ENCODE measurements at places on chromosomes 13 and 19. TPM values are rescaled to one million over a fixed set of nuclear protein-coding genes. Genes with fewer than 3 reads are reported as not detected.

Gene SLITRK1
- total RNA-seq = not detected

Gene MBD3L2
- total RNA-seq = not detected

- DNase-seq = no peak
These were observed 12.2 kb downstream of the ABCC4 start for GRCh38 chr13:95289020-95289444.

DNA sequence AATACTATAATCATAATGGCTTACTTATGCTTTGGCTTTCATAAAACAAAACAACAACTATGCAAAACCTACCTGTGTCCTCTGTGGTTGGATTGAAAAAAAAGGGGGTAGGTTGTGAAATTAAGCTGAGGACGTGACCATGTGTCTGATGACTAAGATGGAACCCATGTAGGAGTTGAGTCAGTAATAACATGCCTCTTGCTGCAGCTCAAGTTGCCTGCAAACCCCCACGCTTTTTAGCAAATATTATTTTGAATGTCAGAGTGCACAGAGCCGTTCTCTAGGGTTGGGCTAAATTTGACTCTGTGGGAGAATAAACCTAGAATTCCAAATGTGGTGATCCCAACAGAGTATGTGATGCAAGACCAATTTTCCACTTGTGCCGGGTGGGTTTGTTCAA is 209.3 kb downstream of the KCNRG start:
- no peak for DNase-seq

DNA sequence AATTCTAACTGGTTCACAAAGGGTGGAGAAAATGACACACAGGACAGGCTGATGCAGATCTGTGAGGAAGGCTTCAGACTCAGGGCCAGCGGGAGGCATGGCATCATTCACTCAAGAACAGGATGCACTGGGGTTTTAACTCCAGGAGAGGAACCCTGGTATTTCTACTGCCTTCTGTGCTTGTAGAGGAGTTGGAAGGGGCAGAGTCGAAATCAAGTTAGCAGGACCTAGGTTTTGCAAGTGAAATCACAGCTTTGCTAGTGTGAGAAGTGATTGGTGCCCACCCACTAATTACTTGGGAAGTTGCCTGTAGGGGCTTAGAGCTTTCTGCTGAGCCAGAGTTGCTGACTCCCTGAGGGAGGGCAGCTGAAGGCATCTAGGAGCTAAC is 92.7 kb downstream of the AKAP11 start:
- no peak for DNase-seq

Gene TLE6
- 0.50 TPM for total RNA-seq

GRCh38 chr19:32864318-32865007 is 5.1 kb downstream of the SLC7A9 start:
- no peak for DNase-seq

Gene SOHLH2
- total RNA-seq = not detected

Gene ZNF208
- 0.41 TPM for total RNA-seq

Gene PEX11G
- total RNA-seq = 5.5 TPM

DNA sequence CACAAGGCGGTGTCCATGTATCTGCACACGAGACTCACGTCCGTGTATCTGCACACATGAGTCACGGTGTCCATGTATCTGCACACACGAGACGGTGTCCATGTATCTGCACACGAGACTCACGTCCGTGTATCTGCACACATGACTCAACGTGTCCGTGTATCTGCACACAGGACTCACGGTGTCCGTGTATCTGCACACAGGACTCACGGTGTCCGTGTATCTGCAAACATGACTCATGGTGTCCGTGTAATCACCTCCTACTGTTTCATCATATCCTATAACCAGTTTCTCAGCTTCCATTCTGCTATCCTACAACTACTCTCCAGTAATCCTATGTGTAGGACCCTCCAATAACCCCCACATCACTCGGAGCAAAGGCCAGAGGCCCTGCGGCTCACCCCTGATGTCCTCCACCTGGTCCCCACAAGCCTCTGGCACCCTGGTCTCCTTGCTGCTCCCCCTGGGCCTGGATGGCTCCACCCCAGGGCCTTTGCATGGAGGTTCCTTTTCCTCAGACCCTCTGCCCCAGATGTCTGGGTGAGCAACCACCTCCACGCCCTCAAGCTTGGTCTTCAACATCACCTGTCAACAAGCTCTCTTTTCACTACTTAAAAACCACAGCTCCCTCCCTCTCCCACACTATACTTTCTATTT is 2.5 kb upstream of the TMEM255B start:
- DNase-seq = no peak

GRCh38 chr13:76754414-76754813 is 131.8 kb downstream of the KCTD12 start:
- no peak for DNase-seq

Gene CEACAM8
- not detected for total RNA-seq

DNA sequence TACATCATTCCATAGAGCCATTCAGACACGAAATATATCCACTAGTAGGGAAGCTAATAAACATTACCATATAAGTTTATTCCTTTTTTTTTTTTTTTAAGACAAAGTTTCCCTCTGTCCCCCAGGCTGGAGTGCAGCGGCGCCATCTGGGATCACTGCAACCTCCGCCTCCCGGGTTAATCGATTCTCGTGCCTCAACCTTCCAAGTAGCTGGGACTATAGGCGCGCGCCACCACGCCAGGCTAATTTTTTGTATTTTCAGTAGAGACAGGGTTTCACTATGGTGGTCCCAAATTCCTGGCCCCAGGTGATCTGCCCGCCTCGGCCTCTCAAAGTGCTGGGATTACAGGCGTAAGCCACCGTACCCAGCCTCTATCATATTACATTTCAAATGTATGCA is 612 bp upstream of the ZNF154 start:
- DNase-seq = no peak

GRCh38 chr19:38499532-38499931 is 66.0 kb downstream of the RYR1 start:
- no peak for DNase-seq

DNA sequence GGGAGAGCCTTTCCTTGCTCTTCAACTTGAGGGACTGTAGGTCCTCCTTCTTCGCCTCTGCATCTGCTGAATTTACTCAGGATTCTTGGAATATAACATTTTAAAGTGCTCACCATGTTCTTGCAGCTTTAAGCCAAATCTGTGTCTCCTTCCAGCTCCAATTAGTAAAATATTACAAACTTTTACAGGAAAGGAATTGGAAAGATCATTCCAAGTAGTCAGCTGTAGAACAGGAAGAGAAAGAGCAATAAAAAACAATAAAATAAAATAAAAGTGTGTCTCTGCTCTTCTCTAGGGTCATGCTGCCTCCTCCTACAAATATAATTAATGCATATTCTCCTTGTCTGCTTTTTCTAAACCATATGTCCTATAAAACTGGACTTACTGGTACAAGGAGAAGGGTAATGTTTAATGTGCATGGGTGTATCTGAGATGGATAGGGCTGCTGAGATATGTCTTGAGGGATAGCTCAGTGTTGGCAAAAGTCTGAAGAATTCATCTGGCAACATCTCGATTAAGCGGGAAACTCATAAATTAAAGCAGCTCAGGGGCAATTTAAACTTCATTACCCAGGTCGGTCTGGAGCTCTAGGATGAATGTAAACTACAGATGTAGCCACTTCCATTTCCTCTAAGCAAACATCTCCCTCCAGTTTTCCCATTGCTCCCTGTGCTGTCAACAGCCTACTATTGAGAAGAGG is 25.0 kb downstream of the ENOX1 start:
- no peak for DNase-seq

GRCh38 chr13:50124536-50125303 is 109.5 kb downstream of the KCNRG start:
- no peak for DNase-seq

DNA sequence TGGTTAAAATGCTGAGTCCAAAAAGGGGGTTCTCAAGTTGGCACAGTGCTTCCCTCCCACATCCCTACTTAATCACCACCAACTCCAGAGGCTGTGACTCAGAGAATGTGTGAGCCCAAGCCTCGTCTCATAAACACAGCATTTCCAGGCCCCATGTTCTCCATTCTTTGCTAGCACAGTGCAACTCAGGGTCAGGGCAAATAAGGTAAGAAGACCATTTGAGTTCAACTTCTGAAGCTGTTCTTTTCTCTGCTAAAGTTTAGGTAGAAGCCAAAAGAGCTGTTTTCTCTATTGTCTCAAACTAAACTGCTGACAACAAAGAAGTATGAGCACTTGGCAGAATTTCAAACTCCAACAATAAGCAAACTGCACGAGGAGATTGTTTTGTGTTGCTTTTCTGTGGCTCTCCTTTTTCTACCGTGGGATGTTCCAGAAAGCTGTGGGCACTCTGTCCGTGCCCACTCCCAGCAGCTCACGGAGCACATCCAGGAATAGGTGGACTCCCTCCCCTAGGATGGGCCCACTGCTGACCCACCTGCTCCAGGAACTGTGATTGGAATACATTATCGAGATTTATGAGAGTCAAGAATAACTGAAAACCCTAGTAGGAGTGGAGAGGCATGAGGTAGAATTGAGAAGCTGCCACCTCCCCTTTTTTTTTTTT is 494.3 kb downstream of the COG6 start:
- DNase-seq = peak; percentile 62

DNA sequence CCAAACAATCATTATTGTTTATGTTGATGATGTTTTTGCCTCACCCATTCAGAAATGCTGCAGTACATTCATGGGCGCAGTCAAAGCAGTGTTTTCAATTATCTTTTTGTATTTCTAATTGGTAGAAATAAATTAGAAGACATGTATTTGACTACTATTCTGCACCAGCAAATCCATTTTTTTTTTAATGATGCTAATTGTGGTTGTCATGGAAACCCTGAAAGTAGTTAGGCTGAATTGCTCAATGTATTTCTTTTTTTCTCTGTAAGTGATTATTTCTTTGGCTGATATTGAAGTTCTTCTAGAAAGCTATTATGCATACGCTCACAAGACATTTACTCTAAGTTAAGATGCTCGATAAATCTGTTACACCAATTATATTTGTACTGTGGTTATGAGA is 101.2 kb downstream of the RFC3 start:
- DNase-seq = no peak

DNA sequence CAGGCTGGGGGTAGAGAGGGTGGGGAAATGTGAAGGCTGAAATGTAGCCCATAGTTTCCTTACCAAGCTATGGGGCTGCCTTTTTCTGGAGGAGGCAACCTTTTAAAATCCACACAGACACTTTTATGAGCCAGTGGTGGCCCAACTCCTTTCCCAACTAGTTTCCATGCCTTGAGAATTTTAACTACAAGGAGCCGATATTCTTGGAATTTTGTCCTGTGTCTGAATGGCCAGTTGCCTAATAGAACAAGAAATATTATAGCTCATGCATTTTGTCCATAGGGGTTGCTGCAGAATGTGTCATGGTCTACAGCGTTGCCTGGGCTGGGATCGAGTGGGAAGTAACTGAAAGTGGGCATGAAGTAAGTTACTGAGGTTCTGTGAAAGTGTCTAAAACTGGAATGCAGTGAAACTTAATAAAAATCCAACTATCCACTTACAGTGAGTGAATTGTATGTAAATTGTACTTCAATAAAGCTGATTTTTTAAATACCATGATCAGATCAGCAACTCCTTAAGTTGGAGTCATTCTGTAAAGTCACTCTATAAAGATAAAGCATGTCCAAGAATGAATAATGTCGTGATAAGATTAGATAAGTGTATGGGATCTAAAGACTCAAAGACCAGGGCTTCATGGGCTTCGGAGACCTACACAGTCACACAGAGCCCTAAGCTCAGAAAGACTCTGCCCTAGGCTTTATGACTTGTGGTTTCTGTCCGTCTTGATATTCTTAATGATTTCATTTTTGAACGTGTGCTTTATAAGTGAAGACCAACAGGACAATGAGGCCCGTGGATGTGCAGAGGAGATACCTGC is 122.6 kb upstream of the FNDC3A start:
- no peak for DNase-seq

DNA sequence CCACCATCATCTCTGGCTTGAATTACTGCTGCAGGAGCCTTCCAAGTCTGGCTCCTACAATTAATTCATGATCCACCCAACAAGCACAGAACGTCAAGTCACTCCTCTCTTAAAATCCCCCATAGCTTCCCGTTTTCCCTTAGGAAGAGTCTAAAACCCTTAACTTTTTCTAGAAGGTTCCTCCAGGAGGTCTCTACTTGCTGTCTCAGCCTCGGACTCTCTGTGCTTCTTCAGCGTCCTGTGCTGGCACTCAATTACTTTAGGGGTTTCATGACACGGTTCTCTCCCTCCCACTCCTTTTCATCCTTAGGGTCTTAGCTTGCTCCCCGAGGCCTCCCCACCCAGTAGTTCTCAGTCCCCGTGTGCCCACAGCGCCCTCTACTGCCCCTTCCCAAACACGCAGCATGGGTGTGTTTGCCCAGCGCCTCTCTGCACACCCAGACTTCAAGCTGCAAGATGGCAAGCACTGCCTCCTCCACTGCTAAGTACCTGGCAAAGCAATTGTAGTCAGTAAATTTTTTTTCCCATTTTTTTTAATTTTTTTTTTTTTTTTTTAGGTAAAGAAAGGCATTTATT is 25.8 kb upstream of the MAP3K10 start:
- DNase-seq = no peak

DNA sequence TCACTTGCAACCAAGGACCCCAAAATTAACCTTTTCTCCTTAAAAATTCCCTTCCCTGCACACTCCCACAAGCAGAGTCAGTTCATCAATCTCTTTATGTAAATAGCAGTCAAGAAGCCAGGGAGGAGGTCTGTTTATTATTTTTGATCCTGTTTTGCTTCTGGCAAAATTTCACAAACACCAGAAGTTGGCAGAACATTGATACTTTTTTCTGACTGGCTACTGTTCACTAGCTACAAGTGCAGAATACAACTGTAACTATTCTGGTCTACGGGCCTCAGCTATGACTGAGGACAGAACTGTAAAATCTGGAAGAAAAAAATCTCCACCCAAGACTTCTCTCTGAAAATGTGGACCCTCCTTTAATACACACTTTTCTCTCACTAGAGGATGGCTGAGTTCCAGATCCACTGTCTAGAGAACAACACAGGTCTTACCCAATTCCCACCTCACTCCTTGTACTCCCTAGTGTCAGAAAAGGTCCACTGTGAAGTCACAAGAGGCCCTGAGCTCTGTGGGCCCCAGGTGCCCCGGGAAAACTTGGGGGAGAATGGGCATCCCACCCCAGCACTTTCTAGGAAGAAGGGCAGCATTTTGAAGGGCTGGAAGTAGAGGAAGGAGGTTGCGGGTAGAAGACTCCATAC is 14.5 kb downstream of the STARD13 start:
- DNase-seq = no peak

GRCh38 chr13:95931300-95932025 is 121.7 kb downstream of the UGGT2 start:
- no peak for DNase-seq
